Hair follicle dermal papilla cell (primary cell): ENCODE measurements at places on chromosomes 4 and X. TPM values are rescaled to one million over a fixed set of nuclear protein-coding genes. Genes with fewer than 3 reads are reported as not detected.

Gene VCX
- not detected in 2 replicates for total RNA-seq

Gene DNASE1L1
- total RNA-seq: 54.7 and 73.2 TPM in 2 replicates

Gene GPR34
- total RNA-seq: not detected in 2 replicates

Gene RBM46
- total RNA-seq: 0.12 and 0.16 TPM in 2 replicates

Gene NHSL2
- 23.8 and 25.6 TPM in 2 replicates for total RNA-seq

Gene CXCL11
- not detected in 2 replicates for total RNA-seq

Gene DMRTC1
- not detected in 2 replicates for total RNA-seq

Gene CSN2
- total RNA-seq: not detected in 2 replicates

Gene SPP1
- 2.3 and 22.7 TPM in 2 replicates for total RNA-seq

Gene MAGEC2
- not detected in 2 replicates for total RNA-seq

Gene GRIA3
- 59.6 and 69.1 TPM in 2 replicates for total RNA-seq

Gene PHKA1
- total RNA-seq: 1.8 and 4.5 TPM in 2 replicates

Gene ZFYVE28
- total RNA-seq: 8.3 and 17.0 TPM in 2 replicates

Gene MAOB
- under 0.01 and 0.24 TPM in 2 replicates for total RNA-seq

Gene OTC
- not detected in 2 replicates for total RNA-seq

Gene SCML1
- 11.2 and 11.7 TPM in 2 replicates for total RNA-seq

Gene PPP4R3C
- total RNA-seq: not detected in 2 replicates

Gene CDK16
- 113 and 121 TPM in 2 replicates for total RNA-seq

Gene NLGN4X
- total RNA-seq: 0.24 and 1.9 TPM in 2 replicates

Gene RHOXF2B
- total RNA-seq: not detected in 2 replicates

Gene CLDN2
- not detected in 2 replicates for total RNA-seq

Gene RASGEF1B
- 0.12 and 0.16 TPM in 2 replicates for total RNA-seq

Gene SSX2B
- not detected in 2 replicates for total RNA-seq

Gene FRG2
- not detected in 2 replicates for total RNA-seq

Gene SLC10A7
- 14.1 and 17.0 TPM in 2 replicates for total RNA-seq

Gene AR
- 6.8 and 15.1 TPM in 2 replicates for total RNA-seq

Gene COL4A5
- total RNA-seq: 7.0 and 7.8 TPM in 2 replicates

Gene MAGEA2B
- not detected in 2 replicates for total RNA-seq

Gene PCDH7
- total RNA-seq: 18.7 and 37.8 TPM in 2 replicates

Gene TCEAL5
- not detected in 2 replicates for total RNA-seq

Gene DAPP1
- total RNA-seq: not detected in 2 replicates

Gene NDP
- total RNA-seq: 0.85 and 2.8 TPM in 2 replicates

Gene CLDN34
- total RNA-seq: not detected in 2 replicates

Gene CFP
- total RNA-seq: 0.32 and 0.36 TPM in 2 replicates

Gene F8A3
- 2.2 and 3.7 TPM in 2 replicates for total RNA-seq

Gene MAP3K15
- total RNA-seq: not detected in 2 replicates

Gene GYPA
- total RNA-seq: not detected in 2 replicates

Gene PRPS1
- 32.1 and 64.2 TPM in 2 replicates for total RNA-seq

Gene FAM47A
- total RNA-seq: not detected in 2 replicates
